Left hindlimb (tissue), 1 donor: ENCODE measurements at places on chromosomes 1 and 21.

DNA sequence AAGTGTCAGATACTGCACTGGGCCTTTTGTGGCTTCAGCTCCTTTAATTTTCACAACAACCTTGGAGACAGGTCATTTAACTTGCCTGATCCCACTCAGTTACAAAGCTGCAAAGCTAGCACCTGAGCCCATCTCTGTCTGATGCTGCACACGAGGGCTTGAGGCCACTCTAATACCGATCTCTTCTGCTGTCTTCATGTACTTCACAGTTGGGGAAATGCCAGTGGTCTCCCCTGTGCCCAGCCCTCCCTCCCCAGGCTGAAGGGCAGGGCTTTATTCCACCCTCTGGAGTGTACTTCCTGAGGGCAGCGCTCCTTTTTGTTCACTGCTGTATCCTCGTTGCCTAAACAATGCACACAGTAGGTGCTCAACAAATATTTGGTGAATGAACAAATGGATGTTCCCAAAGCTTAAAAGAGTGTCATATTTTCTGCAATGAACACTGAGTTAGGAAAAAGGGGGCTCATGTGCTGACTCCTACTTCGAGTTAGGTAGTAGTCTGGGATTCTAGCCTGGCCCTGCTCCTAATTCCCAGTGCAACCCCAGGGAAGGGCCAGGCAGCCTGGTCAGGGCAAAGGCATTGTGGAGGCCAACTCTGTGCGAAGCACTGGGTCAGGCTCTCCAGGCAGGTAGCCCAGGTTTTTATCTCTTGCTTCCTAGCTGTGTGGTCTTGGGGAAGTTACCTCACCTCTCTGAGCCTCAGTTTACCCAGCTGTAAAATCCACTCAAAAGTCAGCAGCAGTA lies 1.1 kb downstream of the TMCO4 start:
- no peak for DNase-seq

GRCh38 chr1:22816067-22816775 lies 105.6 kb downstream of the EPHB2 start:
- no peak for DNase-seq

GRCh38 chr1:11781297-11781696 lies 19.3 kb downstream of the C1orf167 start:
- no peak for DNase-seq

GRCh38 chr1:47759936-47760629 lies 237.1 kb downstream of the TRABD2B start:
- peak; percentile 28 for DNase-seq

- DNase-seq: no peak
Measured at GRCh38 chr1:101365186-101365585, 128.4 kb downstream of the S1PR1 start.

- DNase-seq: no peak
Measured at GRCh38 chr21:28832013-28832714, 160.5 kb downstream of the LTN1 start.

DNA sequence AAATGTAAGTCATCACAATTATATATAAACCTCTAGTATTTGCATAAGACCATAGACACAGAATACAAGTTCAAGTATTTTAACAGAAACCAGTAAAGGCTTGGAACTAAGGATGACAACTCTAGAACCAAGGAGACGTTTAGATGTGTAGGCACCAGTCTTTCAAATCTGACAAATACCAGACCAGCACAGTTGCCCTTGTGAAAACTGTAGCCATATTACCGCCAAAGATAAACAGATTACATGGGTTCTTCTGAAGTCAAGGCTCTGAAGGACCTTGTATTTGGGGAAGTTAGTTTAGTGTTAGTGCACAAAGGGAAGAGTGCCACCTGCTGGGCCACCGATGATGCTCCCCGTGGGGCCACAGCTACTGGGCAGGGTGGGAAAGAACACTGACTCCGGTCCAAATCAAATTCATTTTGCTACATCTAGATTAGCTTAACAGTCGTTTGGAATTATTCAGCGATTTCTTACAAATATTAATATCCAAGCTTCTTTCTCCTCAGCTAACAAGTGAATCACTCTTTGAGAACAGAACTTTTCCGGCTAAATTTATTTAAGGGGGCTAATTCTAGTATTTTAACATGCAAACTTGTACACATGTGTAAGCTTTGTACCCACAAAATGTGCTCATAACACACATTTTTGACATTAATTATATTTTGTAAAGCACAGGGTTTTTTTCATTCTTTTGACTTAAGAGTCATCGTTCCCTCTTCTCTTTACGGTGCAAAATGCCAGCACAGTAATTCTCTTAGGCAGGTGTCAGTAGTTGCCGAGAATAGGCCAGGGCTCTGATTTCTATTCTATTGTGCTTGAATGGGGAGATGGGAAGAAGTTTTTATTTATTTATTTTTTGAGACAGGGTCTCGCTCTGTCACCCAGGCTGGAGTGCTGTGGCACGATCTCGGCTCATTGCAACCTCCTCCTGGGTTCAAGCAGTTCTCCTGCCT lies 8.0 kb upstream of the NIBAN1 start:
- DNase-seq: peak; percentile 60

- no peak for DNase-seq
Measured at GRCh38 chr1:209249785-209250440, 333.6 kb upstream of the CAMK1G start.

DNA sequence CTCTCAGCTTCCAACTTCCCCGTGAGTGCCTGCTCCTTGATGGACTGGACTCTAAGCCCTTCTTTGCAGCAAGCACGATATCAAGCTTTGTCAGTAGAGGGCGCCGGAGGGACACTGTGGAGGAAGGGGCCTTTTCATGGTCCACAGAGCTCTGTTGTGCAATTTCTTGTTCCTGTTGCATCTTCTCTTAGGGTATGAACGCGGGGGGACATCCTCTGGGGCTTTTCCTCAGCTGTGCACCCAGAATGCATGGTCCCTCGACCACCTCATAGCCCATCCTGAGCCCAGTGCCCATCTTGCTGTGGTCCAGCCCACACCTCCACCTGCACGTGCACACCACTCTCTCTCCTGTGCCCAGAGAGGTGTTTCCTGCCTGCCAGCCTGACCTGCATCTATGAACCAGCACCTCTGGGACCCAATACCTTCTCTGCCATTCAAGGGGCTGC lies 556.8 kb downstream of the PTPRU start:
- DNase-seq: peak; percentile 74

DNA sequence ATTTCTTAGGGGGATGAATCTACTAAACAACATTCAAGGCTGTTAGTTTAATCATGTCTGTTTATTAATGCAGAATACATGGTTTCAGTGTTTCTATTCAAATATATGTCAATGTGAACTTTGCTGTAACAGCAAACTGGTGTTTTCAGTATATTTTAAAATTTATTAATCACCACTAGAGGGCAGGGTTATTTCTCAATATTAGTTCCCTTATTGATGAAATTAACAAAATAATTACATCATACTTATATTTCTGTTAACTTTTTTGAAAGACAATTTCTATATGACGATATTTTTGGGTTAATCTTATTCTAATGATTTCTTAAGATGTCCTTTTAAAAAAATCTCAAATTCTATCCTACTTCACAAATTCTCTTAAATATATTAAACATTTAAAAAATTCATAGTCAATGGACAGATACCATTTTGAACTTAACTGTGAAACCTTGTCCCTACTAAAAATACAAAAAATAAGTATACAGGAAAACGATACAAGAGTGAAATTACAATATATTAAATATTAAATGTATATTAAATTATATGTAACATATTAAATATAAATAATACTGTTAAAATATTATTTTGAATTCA lies 1034.1 kb upstream of the PRMT6 start:
- DNase-seq: no peak

GRCh38 chr1:26705788-26706311 lies 10.0 kb downstream of the ARID1A start:
- DNase-seq: no peak

DNA sequence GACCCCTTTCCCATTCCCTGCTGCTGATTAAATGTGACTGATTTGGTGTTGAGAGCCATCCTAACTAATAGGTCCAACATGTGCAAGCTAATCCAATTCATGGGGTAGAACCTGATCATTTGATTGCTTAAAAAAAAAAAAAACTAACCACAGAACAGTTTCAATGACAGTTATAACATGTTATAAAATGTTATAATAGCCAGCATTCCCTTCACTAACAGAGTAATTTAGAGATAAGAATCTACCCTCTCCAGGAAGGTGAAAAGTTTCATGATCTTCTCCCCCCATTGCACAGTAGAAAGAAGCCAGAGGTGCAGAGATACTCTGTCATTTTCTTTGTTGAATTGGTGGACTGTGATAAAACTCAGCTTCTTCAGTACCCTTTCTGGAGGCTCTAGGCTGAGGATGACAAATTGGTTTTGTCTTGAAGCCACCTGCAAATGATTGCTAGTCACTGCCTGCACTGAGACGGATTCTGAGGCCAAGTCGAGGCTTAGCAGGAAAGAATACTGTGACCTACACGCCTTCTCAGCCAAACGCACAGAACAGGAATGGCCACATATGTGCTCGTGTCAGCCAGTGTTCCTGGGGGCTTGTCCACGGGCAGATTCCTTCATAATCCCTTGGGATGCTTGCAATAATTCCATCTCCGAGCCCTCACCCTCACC lies 215.7 kb upstream of the IRF2BP2 start:
- no peak for DNase-seq

DNA sequence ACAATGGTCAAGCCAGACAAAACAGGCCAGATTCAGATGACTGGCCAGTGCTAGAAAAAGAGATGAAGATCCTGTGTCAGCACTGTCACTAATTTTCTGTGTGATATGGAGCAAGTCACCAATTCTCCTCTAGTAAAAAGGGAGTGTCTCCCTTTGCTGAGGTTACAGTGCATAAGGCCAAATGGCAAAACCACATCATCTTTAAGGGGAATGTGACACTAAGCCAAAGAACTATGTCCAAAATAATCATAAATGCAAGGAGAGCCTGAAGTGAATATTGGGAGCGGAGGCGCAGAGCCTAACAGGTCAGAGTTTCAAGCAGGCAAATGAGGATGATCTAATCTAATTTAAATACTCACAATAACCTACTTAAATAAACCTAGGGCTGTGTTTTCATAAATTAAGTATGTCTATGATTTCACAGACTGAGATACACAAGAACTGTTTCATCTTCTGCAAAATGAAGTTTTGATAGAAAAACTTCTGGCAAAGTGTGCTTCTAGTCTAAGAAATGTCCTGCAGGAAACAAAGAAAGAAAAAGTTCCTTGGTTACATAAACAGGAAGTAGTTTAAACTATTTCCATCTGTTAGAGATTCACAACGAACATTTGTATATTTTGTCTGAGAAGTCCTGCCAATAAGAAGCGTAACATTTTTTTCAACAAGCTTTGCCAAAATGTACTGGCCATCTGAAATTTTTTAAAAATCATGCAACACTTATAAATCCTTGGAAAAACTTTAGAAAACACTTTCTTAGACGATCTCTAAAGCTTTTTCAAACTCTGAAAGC lies 290.2 kb downstream of the LRRC40 start:
- DNase-seq: peak; percentile 37

GRCh38 chr1:35097224-35097623 lies 18.0 kb downstream of the ZMYM1 start:
- no peak for DNase-seq

GRCh38 chr1:17669866-17670451 lies 85.2 kb upstream of the ACTL8 start:
- DNase-seq: no peak

DNA sequence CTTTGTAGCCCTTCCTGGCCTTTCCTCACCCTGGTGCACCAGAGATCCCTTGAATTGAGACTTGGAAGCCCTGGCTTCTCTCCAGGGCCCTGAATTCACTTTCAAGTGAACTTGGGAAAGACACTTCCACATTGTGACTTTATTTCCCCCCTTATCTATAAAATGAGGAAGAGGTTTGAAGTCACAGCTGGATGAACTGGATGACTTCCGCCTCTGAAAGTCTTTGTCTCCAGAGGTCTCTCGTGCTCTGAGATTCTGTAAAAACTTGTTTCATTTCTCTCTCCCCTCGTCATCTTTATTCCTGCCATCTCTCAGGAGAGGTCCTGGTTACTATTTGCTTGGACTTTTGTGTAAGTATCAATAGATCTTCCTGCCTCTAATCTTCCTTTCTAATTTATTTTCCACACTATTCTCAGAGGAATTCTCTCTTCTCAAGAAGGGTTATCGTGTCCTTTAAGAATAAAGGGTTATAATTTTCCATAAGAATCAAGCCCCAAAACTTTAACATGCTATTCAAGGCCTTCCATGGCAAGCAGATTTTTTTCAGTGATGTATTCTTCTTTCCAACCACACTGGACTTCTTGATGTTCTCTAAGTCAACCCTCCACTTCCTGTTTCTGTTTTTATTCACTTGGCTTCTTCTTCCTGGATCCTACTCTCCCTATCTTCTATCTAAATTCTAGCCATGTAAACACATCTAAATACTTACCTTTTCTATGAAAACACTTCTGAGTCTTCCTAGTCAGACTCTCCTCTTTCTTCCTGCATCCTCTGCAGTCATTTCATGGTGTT lies 6.5 kb upstream of the RPTN start:
- DNase-seq: no peak

DNA sequence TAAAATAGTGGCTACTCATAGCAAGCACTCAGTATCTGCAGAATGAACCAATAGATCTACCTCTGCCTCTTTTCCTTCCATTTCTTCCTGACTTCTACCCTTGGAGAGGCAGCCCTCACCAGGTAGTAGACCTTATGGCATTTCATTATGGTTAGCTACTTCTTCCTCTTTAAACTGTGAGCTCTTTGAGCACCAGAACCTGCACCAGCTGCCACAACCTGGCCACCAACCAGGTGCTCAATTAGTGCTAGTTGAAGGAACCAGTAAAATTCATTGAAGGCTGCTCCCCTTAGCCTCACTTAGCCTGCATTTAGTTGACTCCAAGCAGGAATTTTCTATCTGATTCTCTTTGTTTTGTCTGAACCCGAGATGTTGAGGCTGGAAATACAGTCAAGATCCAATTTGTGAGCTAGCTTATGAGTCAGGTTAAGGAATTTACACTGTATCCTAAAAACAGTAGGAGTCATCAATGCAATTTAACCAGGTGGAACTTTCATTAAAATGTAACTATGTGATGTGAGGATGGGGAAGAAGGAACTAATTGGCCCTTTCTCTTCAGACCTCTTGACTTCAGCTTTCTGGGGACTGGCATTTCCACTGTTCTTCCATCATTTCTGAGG lies 81.5 kb upstream of the UBE2U start:
- DNase-seq: no peak

- no peak for DNase-seq
Measured at GRCh38 chr1:71101839-71102376, 21.1 kb upstream of the ZRANB2 start.

DNA sequence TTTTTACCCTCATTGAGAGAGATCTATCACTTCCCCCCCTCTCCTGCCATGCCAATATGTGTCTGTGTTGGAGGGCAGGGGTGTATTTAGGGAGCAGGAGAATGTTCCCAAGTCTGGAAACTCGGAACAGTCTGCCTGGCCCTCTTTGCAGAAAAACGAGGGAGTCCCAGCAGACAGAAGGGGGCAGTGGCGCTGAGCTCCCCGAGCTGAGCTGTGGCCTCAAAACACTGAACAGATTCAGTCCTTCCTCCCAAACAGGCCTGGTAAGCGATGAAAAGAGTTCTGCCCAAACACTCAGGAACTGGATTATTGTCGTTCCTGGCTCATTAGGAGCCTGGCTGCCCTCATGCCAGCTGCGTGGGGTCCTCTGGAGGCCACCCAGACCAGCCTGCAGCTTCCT lies 981 bp downstream of the CLDN14 start:
- no peak for DNase-seq

- DNase-seq: no peak
Measured at GRCh38 chr1:224698015-224698451, 81.9 kb downstream of the CNIH3 start.
